T-helper 2 cell treated with Interferon-gamma antibody and Interleukin-4, amounts not matched to agents 5 μg/mL and 100 μg/mL, for 36 hours (primary cell): ENCODE measurements at places on chromosomes 11 and 22.

DNA sequence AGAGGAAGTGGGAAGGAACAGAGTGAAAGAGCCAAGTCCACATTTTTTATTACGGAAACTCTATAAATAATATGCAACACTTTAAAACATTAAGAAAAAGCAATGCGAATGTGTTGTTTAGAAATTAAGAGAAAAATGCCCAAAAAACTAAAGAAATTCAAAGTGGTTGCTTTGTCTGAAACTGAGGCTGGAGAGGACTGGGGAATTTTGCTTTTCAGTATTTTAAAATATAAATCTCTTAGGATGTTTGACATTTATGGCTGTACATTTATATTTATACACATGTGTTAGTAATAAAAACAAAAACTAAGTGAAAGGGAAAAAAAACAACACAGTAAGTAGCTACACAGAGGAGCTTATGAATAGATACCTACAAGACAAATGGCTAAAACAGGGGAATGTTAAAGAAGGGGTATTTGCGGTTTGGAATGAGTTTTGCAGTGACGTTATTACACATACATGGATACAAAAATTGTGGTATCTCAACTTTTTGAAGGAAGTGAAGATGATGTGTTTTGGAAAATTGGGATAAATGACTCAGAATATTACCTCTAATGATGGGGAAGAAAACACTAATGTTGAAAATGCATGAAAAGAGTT is 97.0 kb upstream of the DRD2 start:
- H3K36me3 ChIP-seq = peaks cover 2% of the 10 kb centered on the region
- H3K4me3 ChIP-seq = no peak overlapping the region
- no peak for DNase-seq
- H3K27me3 ChIP-seq = no peaks in the 10 kb centered on the region
- peaks cover 21% of the 10 kb centered on the region for H3K4me1 ChIP-seq

DNA sequence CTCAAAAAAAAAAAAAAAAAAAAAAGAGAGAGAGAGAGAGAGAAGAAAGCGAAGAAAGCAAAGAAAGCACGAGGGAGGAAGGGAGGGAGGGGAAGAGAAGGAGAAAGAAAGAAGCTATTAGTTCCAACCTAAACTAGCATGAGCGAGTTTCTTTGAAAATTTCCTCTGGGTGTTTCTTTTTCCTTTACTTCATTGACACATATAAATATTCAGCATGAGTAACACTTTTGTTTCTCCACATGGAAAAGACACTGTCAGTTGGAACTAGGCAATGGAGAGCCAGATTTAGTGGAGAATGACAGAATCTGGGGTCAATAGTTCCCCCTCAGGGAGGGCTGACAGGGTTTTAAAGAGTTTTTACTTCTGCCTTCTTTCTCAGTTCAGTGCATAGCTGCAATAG is 257.4 kb downstream of the DDX10 start:
- DNase-seq = no peak
- no peak overlapping the region for H3K4me3 ChIP-seq
- no peaks in the 10 kb centered on the region for H3K4me1 ChIP-seq
- peaks cover 4% of the 10 kb centered on the region for H3K36me3 ChIP-seq

DNA sequence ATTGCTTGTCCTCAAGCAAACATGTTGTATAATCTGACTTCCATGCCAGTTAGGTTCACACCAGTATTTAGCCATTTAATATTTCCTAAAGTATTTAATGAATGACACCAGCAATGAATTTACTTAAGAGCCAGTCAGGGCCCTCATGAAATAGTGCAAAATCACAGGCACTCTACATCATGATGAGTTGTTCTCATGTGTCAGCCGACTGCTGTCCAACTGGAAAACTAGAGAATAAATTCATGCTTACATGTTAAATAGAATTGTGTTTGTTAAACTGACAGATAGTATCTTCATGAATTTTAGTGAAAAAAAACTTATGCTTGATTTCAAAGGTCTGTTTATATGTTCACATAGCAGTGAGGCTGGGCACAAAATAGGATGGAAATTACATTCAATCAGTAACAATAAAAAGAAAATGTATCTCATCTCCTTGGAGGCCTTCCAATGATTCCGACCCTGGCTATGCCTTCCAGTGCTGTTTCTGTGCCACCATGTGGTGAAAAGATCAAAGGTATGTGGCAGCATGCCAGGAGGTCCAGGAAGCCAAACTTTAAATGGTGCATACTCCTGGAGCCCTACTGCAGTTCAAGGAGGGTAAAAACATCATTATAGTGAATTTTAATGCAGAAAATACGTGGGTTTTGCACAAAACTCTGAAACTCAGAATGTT is 45.2 kb downstream of the CTSC start:
- no peak overlapping the region for H3K4me3 ChIP-seq
- H3K27ac ChIP-seq = no peak overlapping the region
- no peaks in the 10 kb centered on the region for H3K27me3 ChIP-seq

DNA sequence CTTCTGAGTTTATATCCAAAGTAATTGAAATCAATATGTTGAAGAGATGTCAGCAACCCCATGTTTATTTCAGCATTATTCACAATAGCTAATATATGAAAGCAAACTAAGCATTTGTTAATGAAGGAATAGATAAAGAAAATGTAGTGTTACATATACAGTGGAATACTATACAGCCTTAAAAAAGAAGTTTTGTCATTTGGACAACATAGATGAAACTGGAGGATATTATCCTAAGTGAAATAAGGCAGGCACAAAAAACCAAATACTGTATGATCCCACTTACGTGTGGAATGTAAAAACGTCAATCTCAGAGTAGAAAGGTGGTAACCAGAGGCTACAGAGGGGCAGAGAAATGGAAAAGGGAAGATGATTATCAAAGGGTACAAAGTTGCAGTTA is 10.2 kb downstream of the MRGPRX2 start:
- H3K36me3 ChIP-seq = no peaks in the 10 kb centered on the region
- no peak overlapping the region for H3K27ac ChIP-seq
- no peak for DNase-seq
- H3K4me1 ChIP-seq = no peaks in the 10 kb centered on the region

DNA sequence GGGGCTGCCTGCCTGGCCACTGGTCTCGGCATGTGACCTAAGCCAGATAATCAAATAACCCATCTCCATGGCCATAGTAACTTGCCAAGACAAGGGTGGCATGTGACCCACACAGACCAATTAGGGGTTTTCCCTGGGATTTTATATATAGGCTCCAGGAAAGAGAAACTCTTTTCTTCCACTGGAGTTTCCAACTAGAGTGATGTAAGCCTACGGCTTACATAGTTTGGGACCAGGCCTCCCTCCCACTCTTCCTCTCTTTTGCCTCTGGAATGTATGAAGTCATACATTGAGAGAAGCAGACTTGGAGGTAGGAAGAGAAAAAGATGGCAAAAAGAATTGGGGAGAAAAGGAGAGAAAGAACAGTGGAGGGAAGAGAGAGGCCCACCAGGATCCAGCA is 84.6 kb upstream of the LDLRAD3 start:
- H3K36me3 ChIP-seq = no peaks in the 10 kb centered on the region
- no peak overlapping the region for H3K27ac ChIP-seq
- H3K4me1 ChIP-seq = no peaks in the 10 kb centered on the region
- no peak overlapping the region for H3K4me3 ChIP-seq

DNA sequence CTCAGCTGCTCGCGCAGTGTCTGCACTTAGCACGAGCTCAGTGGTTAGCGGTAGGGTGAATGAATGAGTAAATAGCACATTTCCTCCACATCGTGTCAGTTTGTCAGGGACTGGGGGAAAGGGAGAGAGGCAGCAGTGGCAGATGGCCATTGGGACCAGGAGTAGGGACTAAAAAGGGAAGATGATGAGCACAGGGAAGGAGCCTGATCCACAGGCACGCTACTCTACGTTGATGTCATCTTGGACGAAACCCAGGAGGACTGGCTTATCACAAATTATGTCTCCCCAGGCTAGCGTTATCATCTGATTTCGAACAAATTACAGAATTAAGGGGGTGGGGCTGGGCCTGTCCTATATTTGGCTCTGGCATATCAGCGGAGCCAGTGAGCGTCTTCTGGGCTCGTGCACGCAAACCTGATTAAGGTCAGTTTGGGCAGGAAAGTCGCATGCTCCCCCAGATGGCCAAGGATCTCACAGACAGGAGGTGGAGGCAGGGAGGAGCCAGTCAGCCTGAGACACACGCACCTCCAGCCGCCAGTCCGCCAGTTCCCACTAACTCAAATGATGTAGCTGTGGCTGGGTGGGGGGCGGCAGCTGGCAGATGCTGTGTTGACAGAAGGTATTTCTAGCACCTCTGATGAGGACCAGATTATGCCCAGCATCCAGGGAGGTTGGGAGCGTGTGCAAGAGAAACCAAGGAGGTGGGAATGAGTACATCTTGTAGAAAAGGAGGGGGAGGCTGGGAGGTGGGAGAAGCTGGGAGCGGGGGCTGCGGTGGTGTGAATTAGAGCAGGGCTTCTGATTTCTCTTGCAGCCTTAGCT is 97.4 kb upstream of the PRDM11 start:
- H3K27me3 ChIP-seq = peaks cover 5% of the 10 kb centered on the region
- H3K27ac ChIP-seq = no peak overlapping the region
- H3K36me3 ChIP-seq = no peaks in the 10 kb centered on the region
- DNase-seq = no peak
- peaks cover 3% of the 10 kb centered on the region for H3K4me1 ChIP-seq
- H3K4me3 ChIP-seq = no peak overlapping the region

DNA sequence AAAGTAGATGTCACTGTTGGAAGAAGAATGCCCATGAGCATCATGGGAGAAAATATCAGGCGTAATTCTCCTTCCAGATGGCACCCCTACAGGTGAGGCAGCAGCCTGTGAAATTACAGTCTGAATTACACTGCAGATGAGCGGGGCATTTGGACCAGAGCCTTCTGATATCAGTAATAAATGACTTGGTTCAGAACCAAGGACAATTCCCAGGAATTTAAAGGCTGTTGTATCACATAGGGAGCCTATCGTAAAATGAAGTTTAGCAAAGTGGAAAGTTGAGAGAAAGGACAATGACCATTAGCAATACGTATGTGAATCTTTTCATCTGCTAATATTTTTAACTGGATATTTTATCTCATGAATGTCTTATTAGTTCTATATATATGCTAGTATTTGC is 61.3 kb downstream of the PRMT3 start:
- peaks cover 8% of the 10 kb centered on the region for H3K36me3 ChIP-seq
- DNase-seq = no peak
- no peaks in the 10 kb centered on the region for H3K27me3 ChIP-seq
- no peak overlapping the region for H3K27ac ChIP-seq

DNA sequence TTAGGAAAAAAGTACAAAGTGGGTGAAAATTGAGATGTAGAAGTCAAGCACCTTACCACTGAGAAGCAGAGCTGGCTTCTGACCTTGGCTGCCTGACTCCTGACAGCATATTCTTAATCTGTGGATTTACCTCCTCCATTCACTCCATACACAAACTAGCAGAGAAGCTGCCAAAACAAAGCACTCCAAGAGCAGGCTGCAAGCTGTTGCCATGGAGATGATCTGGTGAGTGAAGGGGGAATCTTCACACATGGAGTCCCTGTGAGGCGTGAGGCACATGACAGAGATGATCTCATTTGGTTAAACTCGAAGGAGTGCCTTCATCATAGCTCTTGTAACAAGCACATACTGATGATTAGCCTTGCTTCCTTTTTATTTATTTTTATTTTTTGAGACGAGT is 16.1 kb downstream of the COMMD9 start:
- H3K27ac ChIP-seq = no peak overlapping the region
- H3K4me1 ChIP-seq = peaks cover 11% of the 10 kb centered on the region
- no peaks in the 10 kb centered on the region for H3K27me3 ChIP-seq
- no peak for DNase-seq

DNA sequence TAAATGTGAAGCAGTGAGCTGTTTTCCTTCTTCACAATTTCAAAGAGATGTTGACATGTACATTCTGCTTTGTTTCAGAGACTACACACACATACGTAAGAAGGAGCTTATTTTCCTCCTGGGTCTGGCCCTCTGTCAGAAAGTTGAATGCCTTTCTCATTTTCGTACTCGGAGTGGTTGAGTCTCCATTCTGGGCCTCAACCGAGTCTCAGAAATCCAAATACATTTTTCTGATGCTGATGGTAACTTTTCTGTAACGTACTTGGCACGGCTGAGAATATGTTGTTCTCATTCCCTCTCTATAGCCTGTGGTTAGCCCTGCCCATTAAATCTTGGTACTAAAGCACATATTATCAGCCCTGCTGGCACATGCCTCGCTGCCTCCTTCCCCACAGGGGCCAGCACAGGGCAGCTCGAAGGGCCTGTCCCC is 25.3 kb downstream of the PARVA start:
- H3K27ac ChIP-seq = no peak overlapping the region
- peaks cover 6% of the 10 kb centered on the region for H3K27me3 ChIP-seq
- no peaks in the 10 kb centered on the region for H3K4me1 ChIP-seq
- DNase-seq = no peak

DNA sequence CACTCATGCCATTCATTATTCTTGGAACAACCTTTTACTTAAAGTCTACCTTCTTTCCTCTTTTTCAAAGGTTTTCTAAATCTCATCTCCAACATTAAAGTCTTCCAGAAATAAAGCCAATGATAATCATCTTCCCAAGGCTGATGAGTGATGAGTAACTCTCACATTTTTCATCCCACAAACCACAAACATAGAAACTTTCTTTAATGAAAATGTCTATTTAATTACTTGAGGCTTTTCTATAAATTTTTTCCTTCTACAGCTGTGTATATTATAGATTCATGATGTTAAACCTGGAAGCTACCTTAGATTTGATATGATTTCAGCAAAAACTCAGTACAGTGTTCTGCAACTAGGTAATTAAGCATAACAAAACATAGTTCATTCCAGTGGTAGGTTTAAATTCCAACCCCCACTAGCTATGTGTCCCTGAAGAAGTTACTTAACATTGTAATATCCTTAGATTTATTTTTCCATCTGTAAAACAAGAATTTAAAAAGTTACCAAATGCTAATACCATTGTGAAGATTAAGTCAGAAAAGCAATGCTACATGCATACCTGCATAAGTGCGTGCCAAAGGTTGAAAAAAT is 845.4 kb downstream of the KCNA4 start:
- H3K27me3 ChIP-seq = no peaks in the 10 kb centered on the region
- no peaks in the 10 kb centered on the region for H3K4me1 ChIP-seq
- H3K27ac ChIP-seq = no peak overlapping the region
- no peaks in the 10 kb centered on the region for H3K36me3 ChIP-seq
- DNase-seq = no peak

- peaks cover 47% of the 10 kb centered on the region for H3K27me3 ChIP-seq
- H3K4me3 ChIP-seq = no peak overlapping the region
- H3K36me3 ChIP-seq = no peaks in the 10 kb centered on the region
These were observed 1339.5 kb downstream of the BRD1 start for GRCh38 chr22:48488149-48488551.

- DNase-seq = no peak
- H3K27ac ChIP-seq = no peak overlapping the region
- H3K36me3 ChIP-seq = no peaks in the 10 kb centered on the region
These were observed 22.8 kb downstream of the SLC5A4 start for GRCh38 chr22:32232191-32232830.
